Activated gamma-delta T cell (primary cell): ENCODE measurements at places on chromosomes 12 and 14.

DNA sequence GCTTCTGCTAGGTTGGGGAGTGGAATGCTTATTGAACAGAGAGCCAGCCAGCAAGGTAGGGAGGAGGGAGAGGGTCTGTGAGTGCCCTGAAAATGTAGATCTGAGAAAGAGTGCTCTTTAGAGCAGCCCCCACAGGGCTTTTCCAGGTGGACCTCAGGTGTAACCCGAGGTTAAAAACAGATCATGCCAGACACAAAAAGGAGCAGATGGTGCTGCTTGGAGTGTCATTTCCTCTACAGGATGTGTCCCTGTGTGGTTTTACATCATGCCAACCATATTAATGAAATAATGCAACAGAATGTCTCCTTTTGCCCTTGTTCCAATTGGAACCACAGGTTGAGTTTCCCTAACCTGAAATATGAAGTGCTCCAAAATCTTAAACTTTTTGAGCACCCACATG lies 6.4 kb downstream of the SUSD6 start:
- DNase-seq, result no peak

DNA sequence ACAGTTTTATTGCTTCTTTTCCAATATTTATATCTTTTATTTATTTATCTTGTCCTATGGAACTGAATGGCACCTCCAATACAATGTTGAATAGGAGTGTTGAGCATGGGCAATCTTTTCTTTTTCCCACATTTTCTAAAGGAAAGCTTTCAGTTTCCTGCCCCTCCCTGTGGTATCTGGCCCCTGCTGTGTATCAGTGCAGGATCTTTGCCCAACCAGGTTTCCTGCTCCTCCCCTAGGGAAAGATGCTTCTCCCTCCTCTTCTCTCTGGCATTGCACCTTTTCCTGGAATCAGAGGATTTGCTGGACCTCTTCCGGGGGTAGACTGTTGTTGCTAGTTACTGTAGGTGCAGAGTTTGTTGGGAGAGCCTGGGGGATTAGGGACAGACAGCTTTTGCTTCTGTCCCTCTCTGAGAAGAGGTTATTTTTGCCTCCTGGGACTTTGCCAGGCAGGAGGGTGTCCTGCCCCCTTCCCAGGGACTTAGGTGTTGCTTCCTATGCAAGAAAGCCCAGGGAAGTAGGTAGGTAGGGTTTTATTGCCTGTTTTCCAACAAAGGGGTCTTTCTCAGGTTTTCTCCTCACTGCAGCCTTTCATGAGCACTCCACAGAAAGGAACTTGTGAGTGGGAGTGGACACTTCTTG lies 67.6 kb downstream of the POLR3B start:
- no peak for DNase-seq

GRCh38 chr14:87998482-87998881 lies 5.5 kb upstream of the GALC start:
- DNase-seq, result no peak

GRCh38 chr12:6765634-6766581 lies at the start of gene PTMS:
Gene PTMS, plus strand, starts transcription at chr12:6766363. Its CDS starts 343 bp downstream, at chr12:6766706.
- peak; percentile 35 for DNase-seq

DNA sequence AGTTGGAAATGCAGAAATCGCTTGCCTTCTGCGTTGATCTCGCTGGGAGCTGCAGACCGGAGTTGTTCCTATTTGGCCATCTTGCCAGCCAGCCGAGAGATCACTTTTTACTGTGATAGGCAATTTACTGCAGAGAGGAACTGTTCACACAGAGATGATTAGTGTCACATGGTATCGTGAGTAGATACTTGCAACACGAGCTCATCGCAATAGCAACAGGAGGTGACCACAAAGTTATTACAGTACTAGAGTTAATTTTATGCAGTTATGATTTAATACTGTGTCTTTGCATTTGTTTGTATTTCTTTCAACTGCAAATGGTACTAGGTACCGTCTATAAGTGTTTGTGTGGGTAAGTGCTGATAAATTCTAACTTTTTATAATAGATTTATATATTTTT lies 27.8 kb downstream of the NOPCHAP1 start:
- DNase-seq, result no peak

GRCh38 chr14:89095036-89095435 lies 270.6 kb downstream of the TTC8 start:
- DNase-seq, result no peak

DNA sequence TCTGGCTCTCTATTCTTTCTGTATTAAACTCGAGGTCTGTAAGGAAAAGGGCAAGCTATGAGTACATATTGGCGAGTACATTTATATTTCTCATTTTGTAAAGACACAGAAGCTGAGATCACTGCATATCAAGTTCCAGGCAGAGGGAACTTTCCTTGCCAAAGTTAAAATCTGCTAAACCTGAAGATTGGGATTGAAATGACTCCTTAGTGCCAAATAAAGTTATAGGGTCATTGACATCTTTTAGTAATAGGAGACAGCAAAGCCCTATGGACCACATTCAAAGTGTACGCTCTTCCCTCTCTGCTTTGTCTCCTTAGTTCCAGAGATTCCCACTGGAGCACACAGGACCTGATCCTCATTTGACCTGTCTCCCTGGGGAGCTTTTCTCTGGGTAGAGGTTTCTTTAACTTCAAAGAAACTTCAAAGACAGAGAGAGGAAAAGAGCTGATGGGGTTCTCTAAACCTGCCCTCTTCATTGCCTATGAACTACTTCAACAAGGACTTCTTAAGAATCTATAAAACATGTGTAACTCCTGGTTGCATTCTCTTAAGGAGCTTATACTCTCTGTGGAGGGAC lies 42.6 kb upstream of the PTPRR start:
- DNase-seq, result no peak

DNA sequence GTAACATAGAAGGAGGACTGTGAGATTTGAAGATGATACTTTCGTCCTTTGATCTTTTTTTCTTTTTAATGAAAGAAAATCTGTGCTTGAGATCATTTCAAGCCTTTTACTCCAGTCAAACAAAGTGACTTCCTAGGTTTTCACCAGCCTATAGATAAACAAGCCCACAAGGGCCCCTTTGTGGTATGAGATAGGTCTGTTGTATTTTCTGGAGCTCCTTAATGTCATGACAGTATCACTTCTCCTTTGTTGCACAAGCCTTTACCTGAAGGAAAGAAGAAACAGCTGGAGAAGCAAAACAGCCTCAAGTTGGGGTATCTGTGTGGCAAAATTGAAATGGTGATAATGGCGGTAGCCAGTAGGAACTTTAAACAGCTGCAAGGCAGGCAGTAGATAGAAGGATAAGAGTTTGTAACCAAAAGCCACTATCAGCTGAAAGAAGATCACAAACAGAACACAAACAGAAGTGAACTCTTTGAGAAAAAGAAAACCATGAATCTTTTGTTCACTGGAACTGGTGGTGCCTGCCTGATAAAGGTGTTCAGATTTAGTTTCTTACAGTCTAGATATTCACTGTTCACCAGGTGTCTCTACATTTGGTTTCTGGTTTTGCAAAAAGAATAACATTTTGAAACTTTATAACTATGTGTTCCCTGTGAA lies 96.8 kb downstream of the LGR5 start:
- DNase-seq, result no peak

- no peak for DNase-seq
Observed at GRCh38 chr14:42541535-42542001, 934.9 kb downstream of the LRFN5 start.

- no peak for DNase-seq
Observed at GRCh38 chr12:29282031-29282816, 98.7 kb downstream of the ERGIC2 start.

- no peak for DNase-seq
Observed at GRCh38 chr12:58841058-58841798, 79.1 kb downstream of the LRIG3 start.

DNA sequence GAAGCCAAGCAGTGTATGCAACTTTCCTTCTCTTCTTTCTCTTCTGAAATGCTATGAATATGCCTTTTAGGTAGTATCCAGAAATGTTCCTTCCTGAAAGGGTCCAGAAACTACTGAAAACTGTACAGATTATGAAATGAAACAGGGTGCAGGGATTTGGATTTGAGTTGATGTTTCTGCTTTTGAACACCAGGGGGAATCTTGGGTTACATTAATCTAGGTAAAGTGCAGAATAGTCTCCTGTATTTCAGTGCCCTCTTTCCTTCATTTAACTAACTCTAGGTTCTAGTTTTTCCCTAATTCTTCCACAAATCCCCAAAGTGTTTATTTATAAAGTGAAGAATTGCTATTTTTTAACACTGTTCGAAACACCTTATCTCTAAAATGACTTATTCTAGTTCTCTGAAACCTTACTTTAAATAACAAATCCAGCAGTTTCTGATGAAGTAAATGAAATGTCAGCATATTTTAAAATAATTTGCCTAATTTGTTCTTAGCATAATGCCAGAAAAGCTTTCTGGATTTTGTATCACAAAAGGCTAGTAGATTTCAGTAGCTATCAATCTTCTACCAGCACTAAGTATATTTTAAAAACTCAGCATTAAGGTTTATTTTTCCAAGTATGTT lies 111.9 kb downstream of the LRRK2 start:
- DNase-seq, result no peak

DNA sequence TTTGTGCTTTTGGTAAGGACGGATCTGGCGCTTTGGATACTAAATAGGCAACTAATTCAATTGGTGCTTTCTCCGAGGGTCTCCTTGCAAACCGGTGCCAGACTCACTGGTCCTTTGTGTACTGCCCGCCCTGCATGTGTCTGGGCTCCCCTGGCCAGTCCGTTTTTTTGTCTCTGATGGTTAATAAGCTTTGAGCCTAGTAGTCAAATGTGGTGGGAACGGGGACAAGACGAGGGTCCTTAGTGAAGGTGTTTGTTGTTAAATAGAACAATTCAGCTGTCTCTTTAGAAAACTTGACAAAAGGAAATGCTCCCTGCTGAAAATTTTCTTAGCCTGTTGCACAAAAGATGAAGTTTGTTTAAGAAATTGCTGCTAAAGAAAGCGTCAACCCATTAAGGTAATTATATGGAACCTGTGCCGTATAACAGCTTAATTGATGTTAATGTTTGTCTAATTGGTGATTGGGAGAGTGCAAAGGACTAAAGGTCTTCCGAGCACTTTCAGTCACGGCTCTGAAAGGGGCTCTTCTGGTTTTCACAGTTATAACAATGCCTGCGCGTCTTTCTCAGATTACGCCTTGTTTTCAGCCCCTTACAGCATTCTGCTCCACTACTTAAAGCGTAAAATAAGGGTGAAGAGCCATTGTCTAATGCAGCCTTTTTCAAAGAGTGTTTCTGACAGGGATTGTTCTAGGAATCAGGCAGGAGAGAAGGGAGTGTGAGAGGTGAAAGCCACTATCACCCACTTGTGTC lies 537.4 kb downstream of the PRKD1 start:
- no peak for DNase-seq

DNA sequence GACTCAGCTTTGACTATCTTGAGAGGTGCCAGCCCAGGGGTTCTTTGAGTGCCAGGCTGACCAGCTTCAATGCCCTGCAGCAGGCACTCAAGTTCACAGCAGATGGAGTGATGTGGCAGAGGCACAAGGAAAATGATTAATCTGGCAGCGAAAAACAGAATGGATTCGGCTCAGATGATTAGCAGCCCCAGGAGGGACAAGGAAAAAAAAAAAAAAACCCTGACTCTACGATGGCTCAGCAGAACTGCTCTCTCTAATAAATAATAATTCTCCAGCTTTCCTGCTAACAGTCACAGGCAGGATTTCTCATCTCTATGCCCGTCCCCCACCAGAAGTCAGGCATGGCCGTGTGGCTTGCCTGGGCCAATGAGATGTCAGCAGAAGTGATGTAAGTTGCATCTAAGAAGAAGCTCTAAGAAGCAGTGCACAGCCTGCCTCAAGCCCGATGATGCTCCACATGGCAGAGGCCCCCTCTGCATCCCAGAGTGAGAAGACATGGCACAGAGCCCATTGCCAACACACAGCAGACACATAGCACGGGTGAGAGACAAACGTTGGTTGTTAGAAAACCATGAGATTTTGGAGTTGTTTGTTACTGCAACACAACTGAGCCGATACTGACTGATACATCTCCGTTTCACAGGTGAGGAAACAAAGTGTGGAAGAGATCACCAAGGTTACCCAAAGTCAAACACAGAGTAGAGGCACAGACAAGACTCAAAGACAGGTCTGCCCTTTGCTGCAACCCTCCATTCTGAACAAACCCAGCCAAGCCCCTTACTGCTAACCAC lies 111.0 kb downstream of the SCARB1 start:
- no peak for DNase-seq

DNA sequence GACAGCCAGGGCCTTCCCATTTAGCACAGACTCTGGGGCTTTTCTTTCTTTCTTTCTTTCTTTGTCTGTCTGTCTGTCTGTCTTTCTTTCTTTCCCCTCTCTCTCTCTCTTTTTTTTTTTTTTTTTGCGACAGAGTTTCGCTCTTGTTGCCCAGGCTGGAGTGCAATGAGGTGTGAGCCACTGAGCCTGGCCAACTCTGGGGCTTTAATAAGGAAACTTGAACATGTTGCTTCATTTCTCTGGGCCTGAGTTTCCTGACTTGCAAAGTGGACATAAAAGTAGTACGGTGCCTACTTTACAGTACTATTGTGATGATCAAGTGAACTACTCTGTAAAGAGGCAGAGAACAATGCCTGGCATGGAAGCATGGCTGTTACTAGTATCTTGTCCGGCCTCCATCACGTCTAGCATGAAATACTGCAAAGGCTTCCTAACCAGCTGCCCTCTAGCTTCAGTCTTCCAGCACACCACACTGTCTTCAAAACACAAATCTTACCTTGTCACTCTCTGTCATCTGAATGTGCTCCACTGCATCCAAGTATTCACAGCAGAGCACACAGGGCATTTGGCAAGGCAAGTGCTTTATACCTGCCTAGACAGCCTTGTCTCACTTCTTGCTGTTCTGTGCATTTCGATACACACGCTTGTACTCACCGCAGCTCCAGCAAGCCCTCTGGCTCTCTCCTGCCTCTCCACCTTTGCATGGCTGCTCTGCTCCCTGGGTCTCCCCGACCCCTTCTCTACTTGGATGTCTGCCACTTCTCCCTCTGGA lies 96.7 kb downstream of the IRF2BPL start:
- no peak for DNase-seq

- DNase-seq, result no peak
Observed at GRCh38 chr12:41122894-41123293, 65.2 kb upstream of the PDZRN4 start.

- no peak for DNase-seq
Observed at GRCh38 chr14:84442521-84442920, 1087.4 kb upstream of the FLRT2 start.

DNA sequence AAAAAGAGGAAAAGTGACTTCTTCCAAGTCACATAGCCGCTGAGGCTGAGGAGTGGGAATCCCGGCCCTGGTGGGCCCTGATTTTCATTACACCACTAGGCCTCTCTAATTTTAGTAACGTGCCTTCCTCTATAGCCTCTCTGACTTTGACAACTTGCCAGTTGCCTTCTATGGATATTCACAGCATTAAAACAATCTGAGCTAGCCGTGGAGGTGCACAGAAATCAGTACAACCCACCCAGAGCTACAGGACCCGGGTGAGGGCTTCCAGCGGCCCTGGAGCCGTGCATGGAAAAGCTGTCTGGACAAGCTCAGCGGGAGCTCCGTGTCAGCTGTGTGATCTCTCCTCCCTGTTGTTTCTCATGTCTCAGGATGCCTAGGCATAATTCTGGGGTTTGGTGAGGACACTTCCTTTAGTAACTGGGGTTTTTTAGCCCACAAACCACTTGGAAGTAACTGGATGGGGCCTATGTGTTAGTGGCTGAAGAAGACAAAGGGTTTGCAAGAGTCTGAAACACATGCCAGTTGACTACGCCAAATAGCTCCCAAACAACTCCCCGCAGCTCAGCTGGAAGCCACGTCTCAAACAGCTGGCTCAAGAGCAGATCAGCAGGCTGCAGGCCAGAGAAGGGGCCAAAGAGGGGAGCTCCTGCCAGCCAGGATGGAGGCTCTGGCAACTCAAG lies 53.0 kb downstream of the SSH1 start:
- DNase-seq, result no peak
